ENCODE measurements at places on chromosomes 5 and 9. TPM values are rescaled to one million over a fixed set of nuclear protein-coding genes. Genes with fewer than 3 reads are reported as not detected.

The SH3GL2 gene
- total RNA-seq, result 1.1 TPM

The ACTL7A gene
- not detected for total RNA-seq

The KIAA0825 gene
- 3.5 TPM for total RNA-seq

The SLC36A2 gene
- not detected for total RNA-seq

- no peaks in the 10 kb centered on the region for H3K27me3 ChIP-seq
- no peak overlapping the region for H3K27ac ChIP-seq
- H3K4me1 ChIP-seq, result peaks cover 18% of the 10 kb centered on the region
- no peaks in the 10 kb centered on the region for H3K36me3 ChIP-seq
These were observed 110.2 kb upstream of the EGFLAM start for GRCh38 chr5:38148021-38148625.

GRCh38 chr5:62065050-62065449 is 241.0 kb upstream of the KIF2A start:
- H3K27ac ChIP-seq, result no peak overlapping the region
- no peak for DNase-seq
- no peaks in the 10 kb centered on the region for H3K4me1 ChIP-seq
- no peaks in the 10 kb centered on the region for H3K36me3 ChIP-seq
- no peak overlapping the region for H3K4me3 ChIP-seq

DNA sequence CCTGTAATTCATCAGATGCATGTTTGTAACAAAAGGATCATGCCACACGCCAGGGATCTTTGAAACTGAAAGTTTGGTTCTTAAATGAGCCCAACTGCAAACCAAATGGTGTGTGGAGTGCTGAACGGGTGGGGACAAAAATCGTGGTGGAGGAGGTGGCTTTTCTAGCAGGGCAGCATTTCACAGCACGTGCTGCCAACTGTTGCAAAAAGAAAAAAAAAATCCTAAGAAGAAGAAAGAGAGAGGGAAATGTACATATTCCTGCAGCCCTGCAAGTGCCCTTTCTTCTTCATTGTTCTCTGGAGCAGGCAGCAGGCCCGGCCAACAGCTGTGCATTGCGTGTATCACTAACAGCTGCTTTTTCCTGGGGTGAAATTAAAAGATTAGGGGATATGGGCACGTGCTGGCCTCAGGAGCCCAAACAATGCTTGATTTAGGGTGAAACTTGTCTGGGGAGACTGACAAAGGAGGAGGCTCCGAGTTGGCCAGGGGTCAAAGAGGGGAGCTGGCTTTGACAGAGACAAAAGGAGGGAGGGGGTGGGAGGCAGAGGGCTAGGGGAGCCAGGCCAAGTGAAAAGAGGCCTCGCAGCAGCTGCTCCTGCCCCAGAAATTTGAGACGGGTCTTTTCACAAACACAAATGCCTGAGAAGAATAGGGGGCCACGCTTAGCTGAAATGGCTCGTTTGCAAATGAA is 73.0 kb downstream of the GADD45G start:
- DNase-seq, result peak; percentile 39
- H3K36me3 ChIP-seq, result no peaks in the 10 kb centered on the region
- H3K27ac ChIP-seq, result peak overlapping the region; percentile 92
- peaks cover 65% of the 10 kb centered on the region for H3K27me3 ChIP-seq
- H3K4me1 ChIP-seq, result peaks cover 71% of the 10 kb centered on the region
- H3K4me3 ChIP-seq, result peak overlapping the region; percentile 63

DNA sequence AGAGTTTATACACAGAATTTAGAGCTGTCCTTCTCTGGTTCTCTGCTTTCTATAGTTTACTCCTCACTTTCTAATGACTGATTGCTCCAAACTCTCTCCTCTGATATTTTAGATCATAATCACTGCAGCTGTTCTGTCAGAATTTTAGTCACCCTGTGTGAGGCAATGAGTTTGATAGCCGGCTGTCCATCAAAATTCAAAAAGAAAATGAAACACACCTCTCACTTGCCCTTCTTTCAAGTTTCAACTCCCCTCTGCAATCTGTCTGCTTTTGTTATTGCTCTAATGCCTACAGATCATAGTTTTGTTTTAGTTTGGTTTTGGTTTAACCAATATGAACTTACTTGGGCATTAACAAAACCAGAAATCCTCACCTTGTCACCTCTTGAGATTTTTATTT is 23.3 kb upstream of the ABLIM3 start:
- peaks cover 10% of the 10 kb centered on the region for H3K27me3 ChIP-seq
- no peak overlapping the region for H3K4me3 ChIP-seq
- peaks cover 8% of the 10 kb centered on the region for H3K4me1 ChIP-seq
- H3K36me3 ChIP-seq, result no peaks in the 10 kb centered on the region

GRCh38 chr5:58135571-58136335 is 324.1 kb downstream of the PLK2 start:
- H3K4me3 ChIP-seq, result no peak overlapping the region
- no peaks in the 10 kb centered on the region for H3K4me1 ChIP-seq
- DNase-seq, result no peak
- no peaks in the 10 kb centered on the region for H3K36me3 ChIP-seq
- H3K27ac ChIP-seq, result no peak overlapping the region

- no peak for DNase-seq
- peak overlapping the region; percentile 43 for H3K27ac ChIP-seq
- H3K36me3 ChIP-seq, result no peaks in the 10 kb centered on the region
- peaks cover 16% of the 10 kb centered on the region for H3K4me1 ChIP-seq
- no peaks in the 10 kb centered on the region for H3K27me3 ChIP-seq
These were observed 69.6 kb downstream of the IL31RA start for GRCh38 chr5:55920784-55921183.

Measured in neural crest cell (in vitro differentiated cells).